ENCODE measurements at places on chromosomes 5 and 9.

GRCh38 chr5:151238303-151238741, 14.4 kb upstream of the CCDC69 start:
- no peak for DNase-seq

- DNase-seq: no peak
Measured at GRCh38 chr5:6302075-6302474, 76.3 kb downstream of the MED10 start.

GRCh38 chr5:143453720-143454119, 50.2 kb upstream of the NR3C1 start:
- peak; percentile 42 for DNase-seq

DNA sequence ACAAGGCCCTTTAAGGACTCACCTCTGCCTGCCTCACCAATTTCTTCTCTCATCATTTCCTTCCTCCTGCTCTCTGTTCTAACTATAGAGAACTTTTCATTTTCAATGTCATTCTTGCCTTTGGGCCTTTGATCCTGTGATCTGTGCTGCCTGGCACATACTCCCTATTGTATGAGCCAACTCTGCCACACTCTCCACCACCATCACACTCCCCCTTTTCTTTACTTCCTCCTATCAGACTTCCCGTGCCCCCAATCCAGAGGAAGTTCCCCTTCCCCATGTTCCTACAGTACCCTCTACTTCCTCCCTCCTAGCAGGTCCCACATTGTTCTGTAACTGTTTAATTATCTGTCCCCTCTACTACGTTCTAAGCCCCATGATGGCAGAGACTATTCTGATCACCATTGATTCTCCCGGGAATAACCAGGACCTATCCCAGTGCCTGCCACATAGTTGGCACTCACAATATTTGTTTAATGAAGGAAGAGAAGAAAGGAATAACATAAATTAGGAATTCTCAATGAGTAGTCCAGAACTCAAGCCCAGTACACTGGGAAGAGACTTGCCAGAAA, 27.5 kb downstream of the ADAM19 start:
- DNase-seq: no peak

DNA sequence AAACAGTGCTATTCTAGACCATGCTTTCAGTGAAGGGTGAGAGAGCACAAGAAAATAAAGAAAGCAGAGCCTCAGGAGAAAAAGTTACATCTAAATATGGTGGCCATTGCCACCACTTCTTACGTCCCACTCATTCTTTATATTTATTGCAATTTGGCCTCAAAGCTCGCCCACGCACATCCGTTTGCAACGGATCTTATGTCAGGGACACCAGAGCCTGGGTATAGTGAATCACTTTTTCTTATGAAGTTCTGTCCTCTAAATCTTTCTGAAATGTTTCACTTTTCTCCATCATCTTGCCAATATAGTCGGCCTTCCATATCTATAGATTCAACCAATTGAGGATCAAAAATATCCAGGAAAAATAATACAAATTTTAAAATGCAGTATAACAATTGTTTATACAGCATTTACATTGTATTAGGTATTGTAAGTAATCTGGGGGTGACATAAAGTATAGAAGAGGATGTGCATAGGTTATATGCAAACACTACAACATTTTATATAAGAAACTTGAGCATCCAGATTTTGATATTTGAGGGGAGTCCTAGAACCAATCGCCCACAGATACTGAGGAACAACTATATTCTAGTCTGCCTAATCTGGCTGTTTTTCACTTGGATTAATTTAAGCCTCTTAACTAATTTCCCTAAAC, 35.2 kb downstream of the GOLPH3 start:
- DNase-seq: no peak

- peak; percentile 13 for DNase-seq
Measured at GRCh38 chr9:36141288-36141687, 4.8 kb downstream of the GLIPR2 start.

DNA sequence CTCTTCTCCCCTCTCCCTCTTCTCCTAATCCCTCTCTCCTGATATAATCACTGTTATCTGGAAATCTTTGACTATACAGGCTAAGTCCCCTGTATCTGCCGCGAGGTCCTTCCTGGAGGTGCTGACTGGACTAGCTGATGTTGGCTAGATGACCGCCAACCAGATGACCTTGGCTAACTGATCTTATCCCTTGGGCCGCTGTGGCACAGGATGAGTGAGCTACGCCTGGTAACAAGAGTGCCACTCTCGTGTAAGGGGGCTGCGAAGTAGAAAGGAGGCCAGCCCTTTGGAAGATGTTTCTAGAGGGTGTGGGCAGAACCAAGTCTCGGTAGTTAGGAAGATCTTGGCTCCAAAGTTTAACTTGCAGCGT, 345 bp upstream of the PRRC1 start:
- no peak for DNase-seq

GRCh38 chr5:77310494-77311213, 100.2 kb downstream of the PDE8B start:
- DNase-seq: no peak

GRCh38 chr9:70073193-70073592, 29.5 kb downstream of the MAMDC2 start:
- DNase-seq: no peak

DNA sequence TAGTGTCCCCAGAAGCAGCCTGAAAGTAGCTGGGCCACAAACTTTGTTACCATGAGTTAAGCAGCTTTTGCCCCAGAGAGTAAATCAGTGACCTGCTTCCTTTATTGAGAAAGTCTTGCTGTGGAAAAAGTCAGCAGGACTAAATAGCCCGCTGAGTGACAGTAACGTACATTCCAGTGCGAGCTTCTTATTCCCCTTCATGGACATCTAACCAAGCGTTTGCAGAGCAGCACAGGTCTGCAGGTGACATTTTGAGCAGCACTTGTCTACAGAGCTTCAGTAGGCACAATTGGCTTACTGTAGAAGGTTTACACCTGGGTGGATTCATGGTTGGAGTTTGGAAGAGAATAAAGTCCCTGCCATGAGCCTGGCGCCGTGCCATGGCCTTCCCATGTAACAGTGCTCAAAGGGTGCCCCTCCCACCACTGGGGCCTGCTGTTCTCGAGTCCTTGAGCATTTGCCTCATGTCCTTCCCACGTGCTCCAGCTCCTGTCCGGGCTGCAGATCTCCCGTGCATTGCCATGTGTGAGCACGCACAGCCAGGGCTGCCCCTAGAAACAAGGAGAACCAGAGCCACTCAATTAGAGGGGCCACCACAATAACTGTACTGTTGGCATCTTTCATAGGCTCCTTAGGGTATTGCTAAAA, 41.3 kb upstream of the GRHPR start:
- no peak for DNase-seq

GRCh38 chr5:33761139-33761538, 130.7 kb downstream of the ADAMTS12 start:
- no peak for DNase-seq

DNA sequence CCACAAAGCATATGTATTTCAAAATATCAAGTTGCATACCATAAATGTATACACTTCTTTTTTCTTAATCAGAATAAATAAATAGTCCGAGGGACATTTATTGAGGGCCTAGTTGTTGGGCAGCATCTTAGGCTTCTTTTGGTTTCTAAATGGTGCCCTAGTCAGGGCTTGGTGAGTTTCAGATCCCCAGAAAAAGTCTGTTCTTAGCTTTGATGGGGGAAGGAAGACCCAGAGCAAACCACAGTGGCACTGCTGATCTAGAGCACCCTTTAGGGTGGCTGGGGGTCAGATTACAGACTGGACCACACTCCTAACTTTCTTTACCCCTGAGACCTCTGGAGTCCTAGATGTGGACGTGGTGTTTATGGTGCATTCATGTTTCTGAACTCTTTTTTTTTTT, 97.8 kb downstream of the C9orf152 start:
- no peak for DNase-seq

DNA sequence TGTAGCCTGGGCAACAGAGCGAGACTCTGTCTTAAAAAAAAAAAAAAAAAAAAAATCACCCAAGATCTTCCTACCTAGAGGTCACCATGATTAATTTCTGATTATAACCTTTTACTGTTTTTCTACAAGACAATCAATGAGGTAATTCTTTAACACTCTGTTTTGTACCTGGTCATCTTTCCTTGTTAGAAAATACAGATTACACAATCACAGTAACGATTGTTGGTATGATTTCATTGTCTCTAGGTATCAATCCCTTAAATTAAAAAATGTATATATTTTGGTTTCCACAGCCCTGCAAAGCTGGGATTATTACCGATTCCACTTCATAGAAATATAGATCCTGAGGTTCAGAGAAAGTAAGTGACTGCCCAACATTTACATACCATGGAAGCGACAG, 8.3 kb upstream of the ATG10 start:
- DNase-seq: no peak

- DNase-seq: no peak
Measured at GRCh38 chr5:9533562-9534364, 12.1 kb downstream of the SEMA5A start.

GRCh38 chr5:140548300-140548688, 832 bp downstream of the EIF4EBP3 start:
- DNase-seq: peak; percentile 62

GRCh38 chr9:97502222-97502983, 937 bp downstream of the TMOD1 start:
- no peak for DNase-seq

DNA sequence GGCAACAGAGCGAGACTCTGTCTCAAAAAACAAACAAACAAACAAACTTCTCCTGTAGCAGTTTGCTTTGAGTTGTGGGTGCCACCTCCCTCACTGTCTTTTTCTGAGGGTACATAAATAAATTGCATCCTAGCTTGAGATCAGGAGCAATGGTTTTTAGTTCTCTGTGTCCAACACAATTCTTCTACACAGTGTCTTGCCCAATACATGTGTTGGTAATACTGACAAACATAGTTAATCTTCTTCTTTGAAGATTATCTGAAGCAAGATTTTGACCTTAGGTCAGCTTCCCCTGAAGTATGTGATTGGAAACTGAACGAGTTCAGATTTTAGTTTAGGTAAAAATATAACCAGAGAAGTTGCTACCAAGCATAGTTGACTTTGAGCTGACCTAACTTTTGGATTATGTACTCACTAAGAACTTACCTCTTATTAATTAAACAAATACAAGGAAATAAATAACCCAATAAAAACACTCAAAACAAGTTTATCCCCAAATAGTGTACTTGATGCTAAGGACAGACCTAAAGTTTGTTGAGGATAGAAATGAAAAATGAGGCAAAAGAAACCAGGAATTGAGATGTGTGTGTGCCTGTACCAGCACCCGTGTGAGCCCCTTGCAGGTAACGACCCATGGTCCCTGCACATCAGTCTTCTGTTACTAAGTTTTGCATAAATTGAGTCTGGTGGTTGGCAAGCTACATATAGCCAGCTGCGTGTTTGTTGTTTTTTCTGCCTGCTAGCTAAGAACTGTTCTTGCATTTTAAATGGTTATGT, 16.2 kb downstream of the TJP2 start:
- peak; percentile 23 for DNase-seq

- no peak for DNase-seq
Measured at GRCh38 chr5:74949976-74950375, 83.8 kb upstream of the FAM169A start.

DNA sequence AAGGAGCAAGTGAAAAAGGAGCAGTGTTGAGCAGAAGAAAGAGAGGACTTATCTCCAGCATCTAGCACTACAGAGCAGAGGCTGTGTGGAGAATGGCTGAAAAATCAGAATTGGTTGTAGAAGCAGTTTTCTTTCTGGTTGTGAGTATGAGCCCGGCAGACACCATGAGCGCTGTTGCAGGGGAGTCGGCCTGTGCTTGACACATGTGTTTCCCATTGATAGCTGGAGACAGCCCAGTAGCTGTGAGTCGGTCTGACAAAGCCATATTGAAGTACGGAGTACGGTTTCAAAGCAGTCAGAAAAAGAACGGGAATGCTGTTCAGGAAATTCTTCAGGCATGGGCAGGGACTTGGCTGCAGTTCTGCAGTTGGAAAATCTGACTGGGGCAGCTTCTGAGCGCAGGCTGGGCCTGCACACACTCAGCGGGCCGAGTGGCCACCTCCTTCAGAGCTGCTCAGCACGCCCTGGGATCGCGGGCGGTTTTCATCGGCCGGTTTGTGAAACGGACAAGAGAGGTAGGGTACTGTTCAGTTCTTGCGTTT, at the start of gene SGCD:
TSS of gene SGCD (plus strand) at position 447 of the 542 bp plus-strand sequence.
- DNase-seq: no peak

DNA sequence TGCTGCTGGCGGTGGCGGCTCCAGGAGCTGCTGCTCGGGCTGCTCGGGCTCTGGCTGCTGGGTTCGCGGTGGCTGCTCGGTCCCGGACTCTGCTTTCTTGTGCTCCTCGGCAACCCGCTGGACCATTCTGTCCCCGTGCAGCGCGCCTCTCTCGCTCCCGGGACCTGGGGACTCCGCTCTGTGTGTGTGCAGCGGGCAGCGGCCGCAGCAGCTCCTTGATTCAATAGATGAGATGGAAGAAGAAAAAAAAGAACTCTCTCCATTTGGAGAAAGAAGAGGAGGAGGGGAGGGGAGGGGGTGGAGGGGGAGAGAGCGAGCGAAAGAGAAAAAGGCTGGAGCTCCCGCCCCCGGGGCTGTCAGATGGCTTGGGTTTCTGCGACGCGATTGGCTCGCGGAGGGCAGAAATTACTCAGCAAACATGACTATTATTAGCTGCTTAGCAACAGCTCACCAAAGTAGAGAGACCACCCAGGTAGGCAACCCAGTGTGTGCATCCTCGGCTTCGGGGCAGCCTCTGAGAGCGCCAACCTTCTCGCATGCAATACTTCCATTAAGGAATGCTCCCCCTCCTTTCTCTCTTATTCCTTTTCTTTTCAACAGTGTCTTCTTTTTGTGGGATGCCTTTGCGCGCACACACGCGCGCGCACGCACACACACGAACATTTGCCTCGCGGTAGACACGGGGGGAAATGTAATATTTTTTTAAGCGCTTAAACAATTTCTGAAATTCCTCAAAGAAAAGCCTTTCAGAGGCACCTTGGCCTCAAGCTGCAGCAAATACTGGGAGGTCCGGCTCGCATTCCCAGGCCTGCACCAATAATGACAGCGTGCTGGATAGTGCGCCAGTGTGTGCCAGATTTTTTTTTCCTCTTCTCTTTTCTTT, 7.6 kb downstream of the PTCH1 start:
- peak; percentile 85 for DNase-seq

DNA sequence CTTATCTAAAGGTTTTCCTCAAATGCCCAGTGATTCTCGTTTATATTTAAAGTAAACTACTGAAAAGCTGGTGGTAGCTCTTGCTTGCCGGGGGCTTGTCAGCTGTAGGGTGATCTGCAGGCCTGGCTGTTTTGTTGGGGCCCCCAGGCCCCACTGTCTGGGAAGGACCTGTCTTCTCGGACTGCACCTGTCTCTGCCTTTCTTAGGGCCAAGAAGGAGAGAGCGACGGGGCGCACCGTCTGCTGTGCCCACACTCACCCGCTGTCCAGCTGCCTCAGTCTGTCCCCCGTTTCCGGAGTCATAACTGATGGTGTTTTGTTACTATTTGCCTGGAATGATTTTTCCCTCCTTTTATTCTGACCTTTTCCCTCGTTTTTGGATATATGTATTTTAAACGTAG, 94.1 kb upstream of the CACNA1B start:
- no peak for DNase-seq

GRCh38 chr5:6365142-6365976, 13.0 kb downstream of the MED10 start:
- DNase-seq: no peak

All from OCI-M1 (cell line).